Activated naive CD8-positive, alpha-beta T cell treated with anti-CD3 and anti-CD28 coated beads for 36 hours (primary cell): ENCODE measurements at places on chromosomes 13 and 19. TPM values are rescaled to one million over a fixed set of nuclear protein-coding genes. Genes with fewer than 3 reads are reported as not detected.

GRCh38 chr19:21505459-21506451 is at the start of gene ZNF429:
Gene ZNF429, plus strand, starts transcription at chr19:21505602. Its CDS starts 170 bp downstream, at chr19:21505772.
- DNase-seq, result peak; percentile 87
- peak within 1 kb of the TSS; percentile 99 for H3K4me3 ChIP-seq
- peaks cover 49% of the 10 kb centered on the region for H3K36me3 ChIP-seq
- H3K27me3 ChIP-seq, result no peaks in the 10 kb centered on the region
- peaks cover 24% of the 10 kb centered on the region for H3K4me1 ChIP-seq

DNA sequence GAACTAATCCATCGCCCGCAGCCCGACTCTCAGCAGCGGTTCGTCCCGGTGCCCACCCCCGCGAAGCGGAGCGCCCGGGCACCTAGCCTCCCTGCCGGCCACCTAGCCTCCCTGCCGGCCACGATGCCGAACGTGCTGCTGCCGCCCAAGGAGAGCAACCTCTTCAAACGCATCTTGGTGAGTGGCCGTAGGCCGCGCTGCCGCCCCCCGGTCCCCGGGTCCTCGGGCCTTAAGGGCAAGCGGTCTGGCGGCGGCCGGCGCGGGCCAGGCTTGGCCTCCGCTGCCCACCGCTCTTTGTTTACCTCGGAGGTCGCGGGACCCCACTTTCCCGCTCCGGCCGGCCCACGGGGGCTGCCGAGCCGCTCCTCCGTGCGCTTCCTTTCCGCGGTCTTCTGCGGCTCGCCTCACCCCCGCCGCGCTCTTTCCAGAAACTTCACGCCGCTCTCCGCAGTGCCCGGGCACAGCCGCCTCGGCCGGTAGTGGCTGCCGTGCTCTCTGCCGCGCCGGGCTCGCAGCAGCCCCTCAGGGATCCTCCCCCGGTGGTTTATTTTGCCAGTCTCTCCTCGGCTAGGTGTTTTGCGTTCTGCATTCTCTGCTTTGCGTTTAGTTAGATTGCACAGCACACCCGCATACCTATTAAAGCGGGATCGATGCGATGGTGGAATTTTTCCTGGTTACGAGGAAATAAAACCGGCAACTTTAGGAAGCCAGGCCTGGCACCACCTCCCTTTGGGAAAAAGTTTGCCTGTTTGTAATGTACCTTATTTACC is 524 bp downstream of the NAA16 start:
- peak overlapping the region; percentile 94 for H3K4me3 ChIP-seq
- peaks cover 17% of the 10 kb centered on the region for H3K36me3 ChIP-seq
- H3K27me3 ChIP-seq, result peaks cover 3% of the 10 kb centered on the region
- peak overlapping the region; percentile 94 for H3K27ac ChIP-seq
- peak; percentile 62 for DNase-seq

The ZNF836 gene
- 10.0 TPM for total RNA-seq

The LSM14A gene
- total RNA-seq, result 102 TPM

DNA sequence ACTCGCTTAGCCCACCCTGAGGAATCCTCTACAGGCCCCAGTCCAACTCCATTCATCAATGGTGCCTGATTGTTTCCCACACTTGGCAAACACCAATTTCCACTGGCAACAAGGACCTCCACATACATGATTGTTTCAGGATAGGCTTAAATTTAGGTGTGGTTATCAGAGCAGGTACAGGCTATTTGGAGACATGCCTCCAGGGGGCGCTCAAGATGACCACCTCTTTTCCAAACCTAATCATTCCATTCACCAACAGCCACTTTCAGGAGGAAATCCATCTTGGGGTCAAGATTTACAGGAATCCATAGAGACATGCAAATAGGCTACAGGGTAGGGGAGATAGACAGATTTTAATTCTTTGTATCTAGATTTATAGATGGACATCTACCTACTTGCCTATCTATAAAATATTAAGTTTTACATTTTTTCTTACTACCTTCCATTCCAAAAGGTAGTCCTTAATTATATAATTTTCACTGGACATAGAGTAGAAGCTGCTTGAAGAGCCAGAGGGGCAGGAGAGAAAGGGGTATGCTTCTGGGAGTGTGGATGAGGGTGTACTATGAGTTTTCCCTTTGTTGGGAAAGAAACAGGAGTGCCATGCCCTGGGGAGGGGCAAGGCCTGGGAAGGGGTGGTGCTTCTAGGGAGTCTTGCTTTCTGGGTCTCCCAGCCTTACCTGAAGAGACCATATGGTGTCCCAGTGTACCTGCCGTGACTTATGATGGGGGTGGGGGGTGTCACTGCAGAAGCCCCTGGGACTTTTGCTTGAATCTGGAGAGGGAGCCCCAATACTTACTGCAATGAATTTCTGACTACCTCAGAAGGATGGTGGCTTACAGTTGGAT is 14.1 kb upstream of the PCDH8 start:
- no peak for DNase-seq
- no peak overlapping the region for H3K4me3 ChIP-seq
- H3K27me3 ChIP-seq, result peaks cover 16% of the 10 kb centered on the region
- H3K4me1 ChIP-seq, result no peaks in the 10 kb centered on the region
- H3K36me3 ChIP-seq, result no peaks in the 10 kb centered on the region

DNA sequence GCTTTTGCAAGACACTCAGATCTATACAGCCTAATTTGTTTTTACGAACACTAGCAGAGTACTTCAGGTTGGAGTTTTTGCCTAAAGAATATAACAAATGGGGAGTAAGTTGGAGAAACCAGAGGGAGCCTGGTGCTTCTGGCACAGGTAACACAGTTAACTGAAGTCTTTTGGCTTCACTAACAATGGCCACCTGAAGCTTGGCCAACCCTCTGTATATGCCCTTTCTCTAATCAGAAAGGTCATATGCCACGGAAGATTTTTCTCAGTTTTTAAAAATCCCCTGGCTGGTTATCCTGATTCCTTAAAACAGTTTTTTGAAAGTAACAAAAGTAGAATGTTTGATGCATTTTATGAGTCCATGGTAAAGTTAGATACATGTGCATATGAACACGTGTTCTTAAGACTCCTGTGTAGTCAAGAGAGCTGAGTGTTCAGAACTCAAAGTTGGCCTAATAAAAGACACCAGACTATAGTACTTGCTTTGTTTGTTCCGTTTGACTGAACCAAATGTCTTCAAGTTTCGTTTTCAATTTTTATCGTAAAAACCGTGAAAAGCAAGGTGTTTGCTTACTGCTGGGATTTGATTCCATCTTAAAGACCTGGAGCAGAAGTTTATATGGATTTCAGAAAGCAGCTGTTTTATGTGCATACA is 137.5 kb downstream of the KCNRG start:
- no peaks in the 10 kb centered on the region for H3K36me3 ChIP-seq
- no peak overlapping the region for H3K27ac ChIP-seq
- no peak for DNase-seq
- peaks cover 8% of the 10 kb centered on the region for H3K27me3 ChIP-seq

GRCh38 chr13:50668049-50668448 is 175.4 kb downstream of the DLEU7 start:
- H3K27ac ChIP-seq, result no peak overlapping the region
- H3K27me3 ChIP-seq, result no peaks in the 10 kb centered on the region
- H3K36me3 ChIP-seq, result no peaks in the 10 kb centered on the region

The ELSPBP1 gene
- total RNA-seq, result not detected

- H3K36me3 ChIP-seq, result peaks cover 22% of the 10 kb centered on the region
- H3K4me3 ChIP-seq, result peak overlapping the region; percentile 95
- no peak for DNase-seq
- peaks cover 14% of the 10 kb centered on the region for H3K4me1 ChIP-seq
Measured at GRCh38 chr19:10835089-10835753, 791 bp downstream of the TMED1 start.

DNA sequence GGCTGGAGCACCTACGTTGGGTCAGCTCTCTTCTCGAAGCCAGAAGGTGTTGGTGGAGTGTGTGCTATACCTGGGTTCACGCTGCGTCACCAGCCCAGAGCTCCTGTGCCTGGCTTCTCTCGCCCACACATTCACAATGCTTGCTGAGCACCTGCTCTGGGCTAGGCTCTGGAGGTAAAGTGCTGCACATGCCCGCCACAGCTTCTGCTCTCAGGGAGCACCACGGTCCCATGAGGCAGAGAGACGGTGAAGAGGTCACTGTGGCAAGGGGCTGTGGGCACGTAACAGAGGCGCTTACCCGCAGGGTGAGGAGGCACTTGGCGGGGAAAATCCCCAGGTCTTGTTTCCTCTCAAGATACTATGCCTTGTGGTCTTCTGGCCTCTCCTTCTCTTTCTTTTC is 174.2 kb downstream of the TEX29 start:
- H3K4me1 ChIP-seq, result no peaks in the 10 kb centered on the region
- no peaks in the 10 kb centered on the region for H3K36me3 ChIP-seq
- H3K27ac ChIP-seq, result no peak overlapping the region
- no peak for DNase-seq
- H3K27me3 ChIP-seq, result no peaks in the 10 kb centered on the region

The PRODH2 gene
- total RNA-seq, result not detected

DNA sequence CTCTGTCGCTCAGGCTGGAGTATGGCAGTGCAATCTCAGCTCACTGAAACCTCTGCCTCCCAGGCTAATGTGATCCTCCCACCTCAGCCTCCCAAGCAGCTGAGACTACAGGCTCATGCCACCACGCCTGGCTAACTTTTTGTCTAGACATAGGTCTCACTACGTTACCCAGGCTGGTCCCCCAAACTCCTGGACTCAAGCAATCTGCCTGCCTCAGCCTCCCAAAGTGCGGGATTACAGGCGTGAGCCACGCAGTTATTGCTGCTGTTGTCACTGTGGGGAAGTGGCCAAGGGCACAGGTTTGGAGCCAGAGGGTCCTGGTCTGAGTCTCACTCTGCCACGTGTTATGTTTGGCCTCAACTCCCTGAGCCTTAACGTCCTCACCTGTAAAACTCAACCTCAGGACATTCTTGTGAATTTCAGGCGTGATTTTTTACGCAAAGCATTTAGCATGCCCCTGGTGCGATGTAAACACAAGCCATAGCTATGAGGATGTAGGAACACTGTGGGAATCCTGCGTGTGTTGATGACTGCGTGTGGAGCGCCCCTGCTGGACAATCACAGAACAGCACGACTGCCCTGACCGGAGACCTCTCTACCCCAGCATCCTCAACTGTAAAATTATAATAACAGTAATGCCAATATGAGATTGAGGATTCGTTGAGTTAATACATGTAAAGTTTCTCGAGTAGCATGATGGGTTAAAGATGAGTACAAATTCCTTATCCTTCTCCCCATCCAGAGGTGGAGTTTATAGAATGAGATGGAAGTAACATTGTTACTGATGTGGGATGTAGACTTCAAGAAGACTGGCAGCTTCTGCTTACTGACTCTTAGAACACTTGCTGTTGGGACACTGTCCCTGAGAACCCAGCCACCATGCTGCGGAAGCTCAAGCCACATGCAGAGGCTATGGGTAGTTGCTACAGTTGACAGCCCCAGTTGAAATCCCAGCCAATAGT is 41.8 kb upstream of the PNMA8B start:
- DNase-seq, result peak; percentile 49
- H3K4me3 ChIP-seq, result no peak overlapping the region
- no peaks in the 10 kb centered on the region for H3K27me3 ChIP-seq
- H3K36me3 ChIP-seq, result no peaks in the 10 kb centered on the region
- H3K27ac ChIP-seq, result no peak overlapping the region

- DNase-seq, result no peak
- H3K27ac ChIP-seq, result no peak overlapping the region
- no peak overlapping the region for H3K4me3 ChIP-seq
- no peaks in the 10 kb centered on the region for H3K36me3 ChIP-seq
- peaks cover 20% of the 10 kb centered on the region for H3K27me3 ChIP-seq
Measured at GRCh38 chr19:28694812-28695211, 518.1 kb downstream of the UQCRFS1 start.

- DNase-seq, result no peak
- H3K4me1 ChIP-seq, result no peaks in the 10 kb centered on the region
- H3K27ac ChIP-seq, result no peak overlapping the region
- no peaks in the 10 kb centered on the region for H3K27me3 ChIP-seq
- no peaks in the 10 kb centered on the region for H3K36me3 ChIP-seq
Measured at GRCh38 chr13:31878955-31879354, 139.6 kb downstream of the RXFP2 start.

DNA sequence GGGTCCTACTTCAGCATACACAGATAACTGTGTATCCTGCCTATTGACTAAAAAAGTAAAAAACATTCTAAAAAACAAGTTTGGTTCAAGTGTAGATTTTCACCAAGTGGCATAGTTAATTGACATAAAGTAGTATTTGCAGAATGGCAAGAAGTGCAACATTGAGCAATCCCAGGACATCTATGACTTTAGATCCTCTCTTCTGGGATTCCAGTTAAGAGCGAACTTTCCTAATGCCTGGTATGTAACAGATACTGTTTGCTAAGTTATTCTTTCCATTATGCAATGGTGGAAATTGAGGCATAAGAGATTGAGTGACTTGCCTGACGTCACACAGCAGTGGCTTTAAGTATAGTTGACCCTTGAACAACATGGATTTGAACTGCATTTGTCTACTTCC is 96.1 kb downstream of the ZMYM2 start:
- H3K36me3 ChIP-seq, result peaks cover 15% of the 10 kb centered on the region
- DNase-seq, result no peak
- H3K4me3 ChIP-seq, result no peak overlapping the region
- H3K4me1 ChIP-seq, result peaks cover 12% of the 10 kb centered on the region
- H3K27ac ChIP-seq, result peak overlapping the region; percentile 2
- no peaks in the 10 kb centered on the region for H3K27me3 ChIP-seq

The IGFL3 gene
- total RNA-seq, result not detected

DNA sequence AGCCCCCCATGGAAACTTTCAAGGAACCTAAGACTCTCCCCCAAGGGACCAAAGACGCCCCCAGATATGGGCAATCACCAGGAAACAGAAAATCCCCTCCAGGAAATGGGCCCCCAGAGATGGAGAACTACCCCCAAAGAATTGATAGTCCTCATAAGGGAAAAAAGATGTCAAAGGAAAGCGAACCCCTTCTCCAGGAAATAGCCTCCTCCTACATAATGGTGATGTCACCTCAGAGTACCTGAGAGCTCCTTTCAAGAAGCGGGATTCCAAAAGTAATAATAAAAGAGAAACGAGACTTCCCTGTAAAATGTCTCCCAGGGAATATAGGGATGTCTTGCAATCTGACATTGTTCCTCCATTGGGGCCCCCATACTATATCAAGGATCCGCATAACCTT is 1.1 kb downstream of the CDKN2D start:
- H3K4me3 ChIP-seq, result peak overlapping the region; percentile 91
- no peaks in the 10 kb centered on the region for H3K27me3 ChIP-seq
- peak; percentile 40 for DNase-seq
- H3K36me3 ChIP-seq, result peaks cover 31% of the 10 kb centered on the region
- H3K4me1 ChIP-seq, result peaks cover 27% of the 10 kb centered on the region
